Glutamatergic neuron (in vitro differentiated cells): ENCODE measurements at places on chromosomes 2 and 18. TPM values are rescaled to one million over a fixed set of nuclear protein-coding genes. Genes with fewer than 3 reads are reported as not detected.

DNA sequence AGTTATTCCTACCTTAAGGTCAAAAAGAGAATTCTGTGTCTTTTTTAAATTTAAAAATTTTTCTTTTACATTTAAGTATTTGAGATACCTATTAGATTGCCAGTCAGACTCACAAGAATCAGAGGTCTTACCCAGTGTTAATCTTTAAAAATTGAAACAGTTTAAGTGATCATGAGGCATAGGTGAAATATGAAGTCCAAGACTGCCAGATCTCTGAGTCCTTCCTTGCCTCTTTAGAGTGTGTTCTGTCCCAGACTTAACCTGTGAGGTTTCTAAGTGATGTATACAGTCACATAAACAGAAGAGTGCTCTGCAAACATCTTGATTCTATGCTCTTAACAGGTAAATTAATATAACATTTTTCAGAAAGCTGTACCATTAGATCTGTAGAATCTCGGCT, 40.6 kb downstream of the ACTR3 start:
- DNase-seq, result no peak

- no peak for DNase-seq
Measured at GRCh38 chr2:67917332-67918054, 145.3 kb downstream of the C1D start.

DNA sequence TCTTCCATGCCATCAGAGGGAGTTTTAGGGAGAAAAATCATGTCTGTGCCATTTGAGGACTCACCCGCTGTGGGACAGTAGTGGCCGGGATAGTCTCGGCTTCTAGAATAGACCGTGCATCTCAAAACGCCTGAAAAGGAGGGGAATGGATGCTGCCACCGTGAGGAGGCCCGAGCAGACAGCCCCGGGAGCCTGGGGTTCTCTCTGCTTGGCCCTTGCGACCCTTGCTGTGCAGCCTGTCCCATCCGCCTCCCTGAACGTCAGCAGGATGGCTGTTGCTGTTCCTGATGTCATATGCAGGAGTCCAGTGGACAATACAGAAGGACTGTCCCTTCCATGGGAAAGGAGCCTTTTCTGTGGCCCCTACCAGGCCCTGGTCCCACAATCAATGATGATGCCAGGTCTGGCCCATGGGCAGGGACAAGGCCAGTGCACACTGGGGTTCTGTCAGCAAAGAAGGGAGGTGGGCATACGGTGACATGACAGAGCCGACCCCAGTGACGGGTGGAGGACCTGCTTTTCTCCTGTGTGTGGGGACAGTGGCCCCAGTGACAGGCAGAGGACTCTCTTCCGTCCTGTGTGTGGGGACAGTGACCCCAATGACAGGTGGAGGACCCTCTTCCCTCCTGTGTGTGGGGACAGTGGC, 58.8 kb downstream of the ACKR3 start:
- DNase-seq, result no peak

DNA sequence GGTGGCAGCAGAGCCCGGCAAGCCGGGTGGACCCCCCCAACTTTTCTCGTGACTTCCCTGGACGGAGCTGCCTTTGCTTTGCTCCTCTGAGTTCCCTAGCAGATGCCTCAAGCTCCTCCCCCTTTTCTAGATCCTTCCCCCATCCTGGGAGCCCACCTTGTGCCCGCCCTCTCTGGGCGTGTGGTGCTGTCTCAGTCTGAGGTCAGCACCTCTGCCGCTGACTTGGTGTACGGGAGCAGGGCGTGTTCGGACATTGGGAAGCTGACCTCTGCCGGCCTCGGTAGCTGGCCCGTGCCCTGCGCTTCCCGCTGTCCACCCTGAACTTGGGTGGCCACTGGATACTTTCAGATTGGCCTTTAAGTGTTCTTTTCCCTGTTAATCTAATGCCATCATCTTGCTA, 19.6 kb upstream of the ESPNL start:
- DNase-seq, result no peak

ST8SIA3 gene
- total RNA-seq, result 17.7 TPM

KCNG3 gene
- 0.49 TPM for total RNA-seq
